GM20000 (cell line): ENCODE measurements at places on chromosomes 4 and X.

- DNase-seq: no peak
These were observed 37.9 kb upstream of the SORCS2 start for GRCh38 chr4:7154351-7154981.

GRCh38 chr4:184329659-184330400, 112.2 kb upstream of the ENPP6 start:
- DNase-seq: peak; percentile 51

GRCh38 chr4:119010909-119011606, 122.4 kb downstream of the SYNPO2 start:
- no peak for DNase-seq

- no peak for DNase-seq
These were observed 34.4 kb upstream of the GK2 start for GRCh38 chr4:79442422-79442821.

DNA sequence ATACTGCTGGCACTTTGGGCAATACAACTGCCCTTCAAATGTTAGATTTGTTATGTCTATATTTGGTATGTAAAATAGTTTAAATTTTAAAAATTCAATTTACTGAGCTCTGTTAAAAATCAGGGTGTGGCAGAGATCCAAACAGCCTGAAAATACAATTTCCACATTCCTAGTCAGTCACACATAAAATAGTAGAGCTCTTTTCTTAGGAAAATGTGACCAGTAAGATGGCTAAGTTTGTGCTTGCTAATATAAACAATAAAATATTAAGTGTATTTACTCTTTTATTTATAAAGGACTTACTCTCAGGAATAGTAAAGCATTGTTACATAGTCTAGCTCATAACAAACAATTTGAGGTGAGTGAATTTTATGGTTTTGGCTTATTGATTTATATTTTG, 200.2 kb downstream of the DKK2 start:
- no peak for DNase-seq

DNA sequence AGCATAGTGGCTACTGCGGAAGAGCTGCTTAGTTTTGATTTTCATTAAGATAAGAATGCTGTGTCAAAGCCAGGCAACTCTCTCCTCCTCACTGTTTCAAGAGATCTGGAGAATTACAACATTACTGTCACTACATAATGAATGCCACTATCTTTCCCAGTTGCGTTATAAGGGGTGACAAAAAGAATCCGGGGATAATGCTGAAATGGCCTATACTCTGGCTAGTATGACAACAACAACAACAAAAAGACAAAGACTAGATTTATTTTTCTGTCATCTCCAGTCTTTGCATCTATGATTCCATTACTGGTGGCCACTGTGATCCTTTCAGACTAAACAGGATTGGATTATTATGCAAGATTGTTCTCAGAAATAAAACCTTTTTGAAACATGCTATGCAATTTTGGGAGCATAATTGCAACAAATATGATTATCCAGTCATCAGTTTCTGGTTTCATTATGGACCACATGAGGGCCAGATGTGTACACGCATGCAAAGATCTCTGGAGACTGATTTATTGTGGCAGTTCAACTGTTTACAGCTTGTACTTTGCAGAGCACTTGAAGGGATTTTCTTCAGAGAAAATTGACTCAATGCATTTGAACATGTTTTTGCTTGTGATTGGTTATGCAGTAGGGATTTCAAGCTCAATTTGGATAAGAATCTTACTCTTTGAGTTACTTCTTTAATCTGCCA, 31.1 kb upstream of the SPANXB1 start:
- DNase-seq: no peak

GRCh38 chr4:146059151-146059550, 116.4 kb upstream of the LSM6 start:
- DNase-seq: peak; percentile 25

GRCh38 chr4:70179811-70180210, 15.7 kb upstream of the ODAM start:
- DNase-seq: no peak

DNA sequence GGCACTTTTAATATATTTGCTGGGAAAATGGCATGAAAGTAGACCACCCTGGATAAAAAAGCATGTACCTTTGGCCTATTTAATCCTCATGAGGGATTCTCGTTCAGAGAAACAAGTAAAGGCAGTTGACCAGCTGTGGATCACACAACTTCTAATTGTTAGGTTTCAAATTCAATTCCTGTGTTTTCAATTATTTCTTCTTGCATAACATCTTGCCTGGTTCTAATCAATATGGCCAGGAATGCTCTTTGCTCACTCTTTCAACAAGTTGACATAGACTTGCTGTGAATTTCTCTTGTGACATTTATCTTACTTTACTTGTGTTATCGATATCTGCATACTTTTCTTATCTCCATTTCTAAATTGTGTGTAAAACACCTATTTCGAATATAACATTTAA, 211.8 kb downstream of the SLC7A11 start:
- DNase-seq: no peak

GRCh38 chrX:140354431-140355120, 150.3 kb downstream of the SOX3 start:
- DNase-seq: no peak

- DNase-seq: no peak
These were observed 176.5 kb downstream of the QDPR start for GRCh38 chr4:17335371-17335770.

DNA sequence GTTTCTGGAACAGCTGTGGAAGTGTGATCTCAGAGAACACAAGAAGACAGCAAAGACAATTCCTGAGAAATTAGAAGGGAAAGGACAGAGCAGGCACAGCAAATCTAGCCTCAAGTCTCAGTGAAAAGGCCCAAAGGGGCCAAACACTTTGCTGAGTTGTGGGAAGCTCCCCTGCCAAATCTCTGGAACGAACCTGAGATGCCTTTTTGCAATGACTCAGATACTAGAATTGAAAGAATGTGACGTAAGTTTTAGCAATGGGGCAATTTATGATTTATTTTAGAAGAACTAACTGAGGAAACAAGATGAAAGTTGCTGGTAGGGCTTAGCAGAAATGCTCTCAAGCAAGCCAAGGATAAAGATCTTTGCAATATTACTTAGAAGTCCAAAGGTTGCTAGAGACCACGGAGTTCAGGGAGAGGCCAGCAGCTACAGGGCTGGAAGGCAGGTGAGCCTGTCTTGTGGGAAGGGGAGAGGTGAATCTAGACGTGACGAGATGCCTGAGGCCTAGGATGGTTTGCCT, 92.8 kb downstream of the AMELX start:
- DNase-seq: no peak

- DNase-seq: peak; percentile 38
These were observed 139.2 kb downstream of the NWD2 start for GRCh38 chr4:37383579-37384229.

GRCh38 chrX:49155243-49155899, 7.2 kb upstream of the MAGIX start:
- peak; percentile 47 for DNase-seq

- no peak for DNase-seq
These were observed 973.1 kb upstream of the GRID2 start for GRCh38 chr4:91330555-91331137.

GRCh38 chr4:39840027-39840426, 137.7 kb downstream of the PDS5A start:
- no peak for DNase-seq

- DNase-seq: no peak
These were observed 3.1 kb upstream of the PPP2R2C start for GRCh38 chr4:6475492-6476020.

GRCh38 chr4:125951261-125951887, 636.6 kb downstream of the FAT4 start:
- DNase-seq: no peak

- DNase-seq: no peak
These were observed 29.9 kb upstream of the SOD3 start for GRCh38 chr4:24765376-24765988.

DNA sequence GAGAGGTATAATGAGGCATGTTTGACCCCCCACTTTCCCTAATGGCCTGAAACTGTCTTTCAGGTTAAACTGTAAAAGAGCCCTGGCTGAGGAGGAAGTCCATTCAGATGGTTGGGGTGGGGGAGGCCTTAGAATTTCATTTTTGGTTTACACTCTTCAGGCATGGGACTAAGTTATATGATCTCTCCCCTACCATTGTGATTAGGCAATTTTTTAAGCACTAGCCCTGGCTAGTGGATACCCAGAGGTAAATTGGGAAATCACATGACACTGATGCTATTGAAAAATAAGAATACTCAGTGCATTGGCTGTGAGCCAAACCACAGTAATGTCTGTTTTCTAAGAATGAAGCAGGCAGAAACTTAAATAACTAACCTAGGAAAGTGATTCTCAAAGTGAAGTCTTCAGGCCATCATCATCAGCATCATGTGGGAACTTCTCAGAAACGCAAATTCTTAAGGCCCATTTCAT, 149.7 kb downstream of the RRAGB start:
- peak; percentile 8 for DNase-seq

GRCh38 chr4:182264139-182264752, 21.0 kb downstream of the TENM3 start:
- DNase-seq: no peak

DNA sequence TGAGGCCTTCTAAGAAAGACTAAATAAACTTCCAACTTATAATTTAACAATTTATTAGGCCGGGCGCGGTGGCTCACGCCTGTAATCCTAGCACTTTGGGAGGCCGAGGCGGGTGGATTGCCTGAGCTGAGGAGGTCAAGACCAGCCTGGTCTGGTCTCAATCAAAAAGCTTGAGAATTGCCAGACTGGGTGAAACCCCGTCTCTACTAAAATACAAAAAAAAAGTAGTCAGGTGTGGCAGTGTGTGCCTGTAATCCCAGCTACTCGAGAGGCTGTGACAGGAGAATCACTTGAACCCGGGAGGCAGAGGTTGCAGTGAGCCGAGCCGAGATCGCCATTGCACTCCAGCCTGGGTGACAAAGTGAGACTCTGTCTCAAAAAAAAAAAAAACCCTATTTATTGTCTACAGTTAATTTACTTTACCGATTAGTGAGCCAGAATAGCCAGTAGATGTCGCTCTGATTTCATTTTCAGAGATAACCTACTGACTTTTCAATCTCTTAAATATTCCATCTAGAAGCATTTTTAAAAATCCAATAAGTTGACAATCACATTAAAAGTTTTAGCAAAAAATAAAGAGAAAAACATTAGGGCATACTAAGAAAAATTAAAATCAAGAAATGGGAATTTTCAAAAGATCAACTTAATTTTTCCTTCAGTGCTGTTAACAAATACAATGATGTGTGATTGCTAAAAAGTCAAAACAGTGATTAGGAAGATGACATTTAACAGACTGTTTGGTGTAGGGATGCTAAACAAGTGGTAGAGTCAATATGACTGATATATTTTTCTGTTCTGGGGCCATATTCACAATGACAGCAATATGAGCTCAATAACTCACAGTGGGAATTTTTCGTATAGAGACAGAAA, 4.3 kb upstream of the SHROOM3 start:
- DNase-seq: peak; percentile 65

GRCh38 chr4:146098397-146098796, 77.1 kb upstream of the LSM6 start:
- DNase-seq: peak; percentile 33

DNA sequence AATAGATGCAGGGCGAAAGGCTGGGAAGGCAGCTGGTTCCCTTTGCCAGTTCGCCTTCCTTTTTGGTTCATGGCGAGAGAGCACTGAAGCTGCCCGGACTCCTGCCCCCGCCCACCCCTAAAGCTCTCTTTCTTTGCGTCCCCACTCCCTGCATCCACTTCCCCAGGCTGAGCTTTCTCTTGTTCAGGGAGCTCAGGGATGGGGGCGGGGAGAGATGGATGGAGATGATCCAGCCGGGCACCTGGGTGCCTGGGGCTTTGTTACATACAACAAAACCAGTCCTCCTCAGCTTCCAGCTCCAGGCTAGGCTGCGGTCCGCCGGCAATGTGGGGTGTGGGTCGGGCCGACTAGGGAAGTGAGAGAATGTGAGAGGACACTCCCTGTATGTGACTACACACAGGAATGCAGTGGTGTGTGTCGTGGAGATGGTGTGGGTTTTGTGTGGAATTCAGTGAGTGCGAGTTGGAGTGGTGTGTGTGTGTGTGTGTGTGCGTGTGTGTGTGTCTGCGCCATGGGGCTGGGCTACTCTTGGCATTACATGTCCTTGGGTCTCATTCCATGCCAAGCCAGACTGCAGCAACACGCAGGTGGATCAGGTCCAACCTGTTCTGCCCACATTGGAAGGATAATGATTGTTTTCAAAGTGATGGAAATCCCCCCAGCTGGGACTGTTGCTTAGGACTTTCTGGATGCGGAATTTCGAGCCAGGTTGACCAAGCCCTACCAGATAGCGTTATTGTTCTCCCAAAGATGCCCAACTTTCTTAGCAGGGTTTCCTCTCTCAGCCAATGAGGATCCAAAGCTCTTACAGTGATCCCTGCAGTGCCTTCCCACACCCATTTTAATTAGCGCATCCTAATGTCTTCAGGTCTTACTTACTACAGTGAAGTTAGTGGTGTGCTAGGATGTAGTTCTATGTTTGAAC, 149.4 kb upstream of the CHRDL1 start:
- no peak for DNase-seq

- no peak for DNase-seq
These were observed 428.4 kb downstream of the AFF2 start for GRCh38 chrX:148928811-148929210.

- no peak for DNase-seq
These were observed 399.9 kb upstream of the CNKSR2 start for GRCh38 chrX:20974326-20974725.

GRCh38 chrX:71870208-71871098, 40.2 kb upstream of the NHSL2 start:
- peak; percentile 7 for DNase-seq

DNA sequence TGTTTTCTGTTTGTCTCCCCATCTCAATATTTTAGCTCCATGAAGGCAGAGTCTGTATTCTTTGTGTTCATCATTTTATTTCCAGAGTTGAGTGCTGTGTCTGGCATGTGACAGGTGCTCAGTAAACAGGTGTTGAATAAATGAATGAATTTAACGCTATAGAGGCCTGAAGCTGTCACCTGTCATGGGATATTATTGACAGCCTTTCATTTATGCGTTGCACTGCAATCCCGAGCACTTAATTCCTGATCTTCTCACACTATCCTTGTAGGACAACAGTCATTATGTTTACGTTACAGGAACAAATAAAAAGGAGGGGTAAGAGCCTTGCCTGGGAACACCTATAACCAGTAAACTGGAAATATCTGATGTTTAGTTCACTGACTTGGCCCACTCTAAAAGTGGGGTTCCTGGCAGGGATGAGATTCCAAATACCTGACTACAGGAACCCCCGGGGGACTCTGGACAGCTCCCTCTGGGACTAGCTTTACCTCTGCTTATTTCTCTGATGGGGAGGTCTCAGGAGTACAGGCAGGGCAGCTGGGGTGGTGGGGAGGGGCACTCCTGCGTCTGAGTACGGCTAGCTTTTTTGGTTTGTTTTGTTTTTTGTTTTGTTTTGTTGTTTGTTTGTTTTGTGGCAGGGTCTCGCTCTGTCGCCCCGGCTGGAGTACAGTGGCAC, 36.6 kb downstream of the SEL1L3 start:
- DNase-seq: no peak

DNA sequence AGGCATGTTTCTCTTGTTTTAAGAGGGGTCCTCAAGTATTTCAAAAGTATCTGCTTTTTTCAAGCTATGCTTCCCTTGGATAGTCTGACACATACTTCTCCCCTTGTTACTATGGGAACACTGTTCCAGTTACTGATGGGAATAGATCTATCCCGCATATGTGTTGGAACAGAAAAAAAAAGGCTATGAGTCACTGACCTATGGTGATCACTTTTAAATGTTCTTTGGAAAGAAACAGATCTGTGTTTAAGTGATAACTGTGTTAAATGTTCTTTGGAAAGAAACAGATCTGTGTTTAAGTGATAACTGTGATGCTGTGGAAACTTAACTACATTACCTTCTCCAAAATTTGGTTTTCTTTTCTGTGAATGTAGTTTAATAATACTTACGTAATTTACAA, 303.2 kb downstream of the TEX13C start:
- DNase-seq: no peak

- DNase-seq: no peak
These were observed 28.9 kb upstream of the LCORL start for GRCh38 chr4:18050448-18050847.
